ENCODE measurements at places on chromosomes 4 and X. TPM values are rescaled to one million over a fixed set of nuclear protein-coding genes. Genes with fewer than 3 reads are reported as not detected.

CENPVL1 gene
- total RNA-seq = not detected

FAM149A gene
- total RNA-seq = 26.6 TPM

GPRASP1 gene
- 0.23 TPM for total RNA-seq

IL9R gene
- 1.0 TPM for total RNA-seq

NWD2 gene
- 0.33 TPM for total RNA-seq

DNA sequence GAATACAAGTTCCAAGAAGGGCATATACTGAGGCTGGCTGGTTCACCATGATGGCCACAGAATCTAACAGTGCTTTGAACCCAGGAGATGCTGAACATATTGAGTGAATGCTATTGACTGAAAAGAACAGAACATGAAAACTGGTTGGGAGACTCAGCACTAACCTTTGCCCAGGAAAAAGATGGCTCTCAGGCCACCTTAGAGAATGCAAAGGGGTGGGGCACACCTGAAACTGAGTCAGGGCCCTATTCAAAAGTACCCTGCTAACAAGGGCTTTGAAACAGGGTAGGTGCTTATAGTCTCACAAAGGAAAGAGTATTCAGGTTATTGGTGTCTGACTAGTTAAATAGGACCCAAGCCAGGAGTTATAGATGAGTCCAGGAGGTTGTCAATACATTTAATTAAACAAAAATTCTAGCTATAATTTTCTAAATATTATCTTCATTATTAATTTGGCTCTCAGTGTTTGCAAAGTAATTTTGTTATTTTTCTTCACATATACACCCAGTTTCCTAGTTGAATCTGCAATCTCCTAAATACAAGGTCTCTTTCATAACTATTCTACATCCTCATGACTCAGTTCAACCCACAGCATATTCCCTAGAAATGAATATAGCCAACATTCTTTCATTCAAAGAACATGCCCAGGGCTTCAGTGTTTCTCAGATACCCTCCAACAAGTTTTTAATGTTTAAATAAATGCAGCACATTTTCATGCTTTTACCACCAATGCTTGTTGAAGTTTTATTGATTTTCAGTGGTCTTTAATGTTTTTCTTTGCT lies 144.2 kb upstream of the RAPGEF2 start:
- DNase-seq = no peak

DNA sequence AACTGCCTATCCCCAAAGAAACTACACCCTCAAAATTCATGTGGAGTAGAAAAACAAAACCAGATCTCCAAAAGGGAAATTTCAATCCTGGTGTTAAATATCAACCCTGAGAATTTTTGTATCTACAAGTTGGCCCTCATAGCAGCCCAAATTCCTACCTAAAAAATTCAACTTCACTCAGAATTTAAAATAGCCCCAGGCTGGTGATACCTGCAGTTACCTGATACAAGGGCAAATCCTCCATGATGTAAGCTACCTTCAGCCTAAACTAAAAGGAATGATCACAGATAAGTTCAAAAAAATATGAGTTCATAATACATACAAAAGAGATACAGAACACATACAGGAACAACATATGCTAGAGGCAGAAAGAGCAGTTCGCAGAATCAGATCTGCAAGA lies 138.4 kb downstream of the HNRNPD start:
- DNase-seq = no peak

GRCh38 chr4:139555705-139556070 lies 331 bp downstream of the SETD7 start:
- peak; percentile 46 for DNase-seq

DNA sequence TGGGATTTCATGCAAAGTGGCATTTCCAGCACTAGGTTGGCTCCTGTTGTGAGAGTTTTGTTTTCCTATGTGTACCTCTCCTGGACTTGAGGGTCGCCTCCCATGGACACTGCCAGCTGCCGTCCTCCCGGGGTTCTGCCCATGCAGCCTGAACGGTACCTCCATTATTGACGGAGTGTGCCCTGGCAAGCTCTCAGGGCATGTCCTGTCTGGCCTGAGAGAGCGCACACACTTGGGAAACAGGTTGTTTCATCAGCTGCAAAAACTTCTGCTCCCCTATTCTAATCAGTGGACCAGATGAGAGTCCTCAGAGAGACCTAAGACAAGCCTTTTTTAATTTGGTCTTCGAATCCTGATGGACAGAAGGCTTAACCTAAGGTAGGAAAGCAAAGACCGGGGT lies 56.6 kb upstream of the HOPX start:
- no peak for DNase-seq

DNA sequence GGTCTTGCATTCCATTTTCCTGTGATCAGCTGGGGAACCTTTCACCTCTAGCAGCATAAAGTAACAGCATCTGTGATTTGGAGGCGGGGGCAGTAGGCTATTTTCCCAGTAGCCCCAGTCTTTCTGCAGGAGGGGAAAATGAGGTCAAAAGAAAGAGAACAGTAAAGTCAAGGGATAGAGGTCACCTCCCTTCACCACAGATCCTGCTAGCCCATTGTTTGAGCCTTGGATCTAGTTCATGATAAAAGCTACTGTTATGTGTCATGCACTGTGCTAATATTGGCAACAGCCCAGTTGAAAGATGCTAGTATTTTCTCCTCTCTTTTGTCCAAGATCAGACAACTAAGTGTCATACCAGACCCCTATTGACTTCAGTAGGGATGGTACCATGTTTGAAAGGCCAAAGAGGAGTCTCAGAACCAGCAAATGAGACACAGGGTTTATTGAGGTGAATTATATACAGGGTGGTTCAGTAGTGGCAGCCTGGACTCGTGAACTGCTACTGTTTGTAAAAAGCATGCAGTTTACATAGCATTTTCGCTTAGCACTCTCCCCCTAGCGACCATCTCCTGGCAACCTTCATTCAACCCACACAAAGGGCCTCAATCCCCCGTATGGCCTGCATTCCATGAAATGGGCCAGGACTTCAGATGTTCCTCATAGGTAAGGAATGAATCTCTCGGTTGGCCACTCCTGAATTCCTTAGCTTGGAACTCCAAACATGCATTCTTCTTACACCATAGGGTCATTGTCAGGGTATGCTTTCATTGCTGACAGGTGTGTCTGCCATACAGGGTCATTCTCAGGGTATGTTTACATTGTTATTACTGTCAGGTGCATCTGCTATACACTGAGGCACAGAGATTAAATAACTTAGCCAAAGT lies 170.0 kb upstream of the FRMPD4 start:
- peak; percentile 20 for DNase-seq

DNA sequence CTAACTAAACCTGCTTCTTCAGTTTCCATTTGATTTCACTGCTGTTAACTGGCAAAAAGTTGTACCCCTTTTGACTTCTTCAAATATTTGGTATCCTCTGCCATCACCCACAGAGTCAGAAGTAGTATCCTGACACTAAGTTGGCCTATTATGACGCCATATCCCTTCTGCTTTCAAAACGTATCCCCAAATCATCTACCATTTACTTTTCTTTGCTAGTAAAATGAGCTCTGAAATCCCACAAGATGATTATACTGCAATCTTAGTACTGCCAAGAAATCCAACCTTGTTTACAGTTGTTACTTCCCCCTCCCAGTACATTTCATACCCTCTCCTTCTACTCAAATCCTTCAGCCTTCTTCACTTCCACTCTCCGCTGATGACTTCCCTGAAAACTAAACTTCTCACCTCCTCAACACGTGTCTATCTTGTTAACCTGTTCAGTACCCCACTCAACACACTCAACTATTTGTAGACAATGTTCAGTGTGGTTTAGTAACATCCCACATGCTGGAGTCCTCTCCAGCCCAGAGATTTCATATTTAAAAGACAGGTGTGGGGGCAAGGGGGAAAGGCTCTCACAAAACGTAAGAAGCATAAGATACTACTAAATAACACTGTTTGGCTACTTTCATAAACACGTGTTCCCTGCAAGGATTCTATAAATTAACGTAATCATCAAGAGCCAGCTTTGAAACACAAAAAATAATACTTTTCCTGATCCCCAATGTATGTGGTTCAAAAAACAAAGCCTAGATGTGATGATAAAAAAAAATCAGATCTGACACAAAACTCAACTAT lies 1.3 kb downstream of the NAF1 start:
- DNase-seq = peak; percentile 36

DNA sequence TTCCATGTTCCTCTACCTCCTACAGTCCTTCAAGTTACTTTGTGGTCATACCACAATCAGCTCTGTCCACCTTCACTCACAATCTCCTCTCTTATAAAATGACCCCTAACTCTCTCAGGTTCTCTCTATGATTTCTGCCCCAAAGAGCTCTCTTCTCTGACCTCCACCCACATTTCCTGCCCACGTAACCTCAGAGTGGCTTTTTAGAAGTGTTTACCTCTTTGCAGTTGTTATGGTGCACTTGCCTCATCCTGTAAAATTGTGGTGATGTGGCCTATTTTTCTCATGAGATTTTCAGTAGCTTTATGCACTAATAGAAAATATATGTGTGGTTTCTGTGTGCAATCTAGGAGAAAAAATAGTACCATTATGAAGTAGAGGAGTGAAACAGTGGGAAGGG lies 215.8 kb downstream of the PACRGL start:
- no peak for DNase-seq

- peak; percentile 45 for DNase-seq
These were observed at the start of gene GPRIN3 for GRCh38 chr4:89307446-89308160. TSS of gene GPRIN3 (minus strand) at chr4:89307800. CDS start at chr4:89250110, 57,690 bp downstream.

GRCh38 chr4:112939901-112940300 lies 109.6 kb upstream of the ANK2 start:
- no peak for DNase-seq

All from HT-29 (cell line).